Uterus (tissue), 4 donors: ENCODE measurements at places on chromosomes 7 and 10. TPM values are rescaled to one million over a fixed set of nuclear protein-coding genes. Genes with fewer than 3 reads are reported as not detected.

GRCh38 chr7:31953432-31953831 is 116.8 kb downstream of the PDE1C start:
- no peak overlapping the region for H3K4me3 ChIP-seq
- no peaks in the 10 kb centered on the region for H3K4me1 ChIP-seq
- DNase-seq, result no peak
- H3K36me3 ChIP-seq, result no peaks in the 10 kb centered on the region
- no peaks in the 10 kb centered on the region for H3K27me3 ChIP-seq
- no peak overlapping the region for H3K27ac ChIP-seq

- no peak overlapping the region for H3K4me3 ChIP-seq
- H3K27ac ChIP-seq, result peak overlapping the region; percentile 78
- no peaks in the 10 kb centered on the region for H3K27me3 ChIP-seq
- H3K4me1 ChIP-seq, result peaks cover 7% of the 10 kb centered on the region
Measured at GRCh38 chr7:2811476-2812113, 32.5 kb downstream of the GNA12 start.

DNA sequence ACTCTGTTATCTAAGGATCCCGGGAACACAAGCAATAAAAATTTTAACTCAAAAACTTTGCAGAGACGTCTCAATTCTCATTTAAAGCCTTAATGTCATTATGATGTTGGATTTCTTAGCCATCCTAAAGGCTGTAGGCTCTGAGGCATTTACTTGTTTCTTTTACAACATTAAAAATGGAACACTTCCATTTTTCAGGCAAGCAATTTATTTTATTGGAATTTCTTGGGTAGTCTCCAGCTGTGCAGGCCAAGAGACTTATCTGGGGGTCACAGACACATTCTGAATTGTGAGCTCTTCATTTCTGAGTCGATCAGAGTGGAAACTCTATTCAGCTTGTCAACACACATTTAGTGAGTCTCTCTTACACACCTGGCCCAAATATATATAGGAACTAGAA is 48.0 kb upstream of the KIF5B start:
- no peaks in the 10 kb centered on the region for H3K4me1 ChIP-seq
- DNase-seq, result no peak
- H3K4me3 ChIP-seq, result no peak overlapping the region
- H3K27ac ChIP-seq, result no peak overlapping the region
- no peaks in the 10 kb centered on the region for H3K36me3 ChIP-seq
- no peaks in the 10 kb centered on the region for H3K27me3 ChIP-seq

The EN2 gene
- 2.1 TPM for total RNA-seq

The CUBN gene
- 3.5 TPM for total RNA-seq
